ENCODE measurements at places on chromosomes 3 and 15.
A peak's percentile ranks its signal among the peaks of the same experiment; 100 is the strongest.

GRCh38 chr15:63180746-63181145 lies 8.7 kb upstream of the RAB8B start:
- no peak for DNase-seq

DNA sequence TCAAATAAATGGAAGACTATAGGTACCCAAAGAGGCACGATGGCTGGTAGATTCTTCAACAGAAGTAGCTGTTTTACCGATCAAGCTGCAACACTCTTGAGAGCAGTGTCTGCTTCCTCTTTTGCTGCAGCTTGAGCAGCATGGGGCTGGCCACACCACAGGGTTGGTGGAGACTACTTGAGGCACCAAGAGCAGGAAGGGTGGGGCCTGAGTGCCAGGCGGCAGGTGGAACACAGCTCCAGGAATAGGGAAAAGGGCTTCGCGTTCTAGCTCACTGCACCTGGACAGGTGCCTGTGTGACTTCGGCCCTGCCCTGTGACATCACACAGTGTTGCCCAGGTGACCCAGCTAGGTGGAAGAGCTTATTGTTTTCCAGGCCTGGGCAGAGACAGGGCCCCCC lies at the start of gene CCDC33:
CCDC33 (plus strand) TSS at position 365 of the 400 bp plus-strand sequence. CDS start 394 bp downstream, outside the sequence.
- no peak for DNase-seq

- DNase-seq, result no peak
Measured at GRCh38 chr3:123202451-123202850, 708 bp downstream of the SEC22A start.

- DNase-seq, result no peak
Measured at GRCh38 chr3:161568671-161569070, 72.1 kb downstream of the OTOL1 start.

DNA sequence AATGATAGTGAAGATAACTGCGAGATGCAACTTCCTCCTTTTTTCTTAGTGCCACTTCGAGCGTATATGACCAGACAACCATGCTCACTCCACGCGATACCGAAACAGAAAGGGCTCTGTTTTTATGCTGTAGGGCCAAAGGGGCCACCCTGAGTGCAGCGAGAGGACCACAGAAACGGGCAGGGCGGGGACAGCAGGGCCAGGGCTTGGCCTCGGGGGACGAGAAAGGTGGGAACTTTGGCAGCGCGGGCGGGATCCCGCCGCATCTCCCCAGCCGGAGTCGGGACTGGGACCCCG lies 483 bp downstream of the VPS13C start:
- no peak for DNase-seq

DNA sequence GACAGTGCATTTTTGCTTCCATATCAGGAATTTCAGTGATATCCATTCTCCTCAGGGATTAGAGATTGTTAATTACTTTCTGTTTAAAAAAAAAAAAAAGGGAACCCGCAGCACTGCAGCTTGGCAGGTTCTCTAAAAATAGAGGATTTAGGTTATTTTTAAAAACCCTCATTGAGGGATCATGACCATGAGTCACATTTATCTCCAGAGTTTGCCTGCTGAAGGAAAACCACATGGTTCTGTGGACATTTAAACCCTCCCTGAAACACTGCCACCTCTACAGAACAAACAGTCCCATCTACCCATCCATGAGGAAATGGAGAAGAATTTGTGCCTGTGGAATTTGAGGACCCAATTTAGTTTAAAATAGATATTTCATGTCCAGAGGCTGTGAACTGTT lies 66.2 kb upstream of the UBE2E1 start:
- no peak for DNase-seq

GRCh38 chr15:27585041-27585640 lies 514.0 kb downstream of the OCA2 start:
- DNase-seq, result no peak

DNA sequence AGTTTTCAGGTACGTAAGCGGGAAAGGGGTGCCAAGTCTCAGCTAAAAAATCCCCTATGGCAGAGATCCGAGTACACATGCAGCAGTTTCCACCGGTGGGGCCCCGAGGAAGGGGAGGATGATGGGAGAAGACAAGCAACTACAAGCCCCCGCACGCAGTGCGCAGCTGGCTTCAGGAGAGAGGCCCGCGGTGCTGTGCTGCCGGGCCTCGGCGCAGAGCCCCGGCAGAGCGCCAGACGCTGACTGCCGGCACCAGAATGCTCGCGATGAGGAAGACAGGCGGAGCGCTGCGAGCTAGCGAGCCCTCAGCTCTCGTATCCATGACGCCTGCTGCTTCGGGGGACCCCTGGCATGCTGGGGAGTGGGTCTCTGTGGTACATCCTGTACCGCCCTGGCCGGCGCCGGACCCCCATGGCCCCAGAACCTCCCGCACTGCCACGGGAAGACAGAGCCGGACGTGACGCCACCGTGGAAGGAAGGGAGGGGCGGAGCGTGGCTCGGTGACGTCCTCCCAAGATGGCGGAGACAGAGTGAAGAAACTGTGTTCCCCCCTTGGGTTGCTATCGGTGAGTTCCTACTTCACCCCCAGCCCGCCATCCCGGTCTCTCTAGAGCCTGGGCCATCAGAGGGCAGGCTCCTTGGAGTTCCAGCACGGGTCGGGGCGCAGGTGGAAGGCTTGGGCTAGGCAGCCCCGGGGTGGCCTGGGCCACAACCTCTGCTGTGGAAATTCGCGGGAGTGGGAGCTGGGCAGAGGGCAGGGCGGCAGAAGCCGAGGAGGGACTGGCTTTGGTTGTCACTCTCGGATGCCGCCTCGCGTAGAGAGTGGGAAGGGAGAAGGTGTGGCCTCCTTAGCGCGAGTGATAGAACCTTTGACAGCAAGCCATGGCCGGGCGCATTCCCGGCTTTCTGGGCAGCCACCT lies at the start of gene MYNN:
MYNN (plus strand) TSS at position 500 of the 920 bp plus-strand sequence. CDS start 900 bp downstream, outside the sequence.
- peak; percentile 81 for DNase-seq

DNA sequence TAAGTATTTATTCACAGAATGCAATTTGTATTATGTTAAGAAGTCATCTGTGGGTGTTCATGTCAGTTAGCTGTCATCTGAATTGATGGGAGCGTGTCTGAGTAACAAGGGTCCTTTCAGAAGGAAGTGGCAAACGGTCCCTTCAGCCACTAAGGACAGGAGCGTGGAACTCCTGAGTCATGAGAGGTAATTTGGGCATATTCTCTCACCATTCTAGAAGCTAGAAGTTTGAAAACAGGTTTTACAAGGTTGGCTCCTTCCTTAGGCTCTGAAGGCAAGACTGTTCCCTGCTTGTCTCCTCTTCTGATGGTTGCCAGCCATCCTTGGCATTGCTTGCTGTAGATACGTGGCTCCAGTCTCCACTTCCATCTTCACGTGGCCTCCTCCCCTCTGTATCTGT lies 19.7 kb downstream of the ABHD2 start:
- DNase-seq, result no peak

GRCh38 chr15:77107531-77108355 lies 36.8 kb upstream of the TSPAN3 start:
- no peak for DNase-seq

GRCh38 chr3:119211193-119211592 lies 29.5 kb downstream of the B4GALT4 start:
- no peak for DNase-seq

GRCh38 chr3:156445117-156446090 lies 109.5 kb downstream of the SSR3 start:
- DNase-seq, result no peak

DNA sequence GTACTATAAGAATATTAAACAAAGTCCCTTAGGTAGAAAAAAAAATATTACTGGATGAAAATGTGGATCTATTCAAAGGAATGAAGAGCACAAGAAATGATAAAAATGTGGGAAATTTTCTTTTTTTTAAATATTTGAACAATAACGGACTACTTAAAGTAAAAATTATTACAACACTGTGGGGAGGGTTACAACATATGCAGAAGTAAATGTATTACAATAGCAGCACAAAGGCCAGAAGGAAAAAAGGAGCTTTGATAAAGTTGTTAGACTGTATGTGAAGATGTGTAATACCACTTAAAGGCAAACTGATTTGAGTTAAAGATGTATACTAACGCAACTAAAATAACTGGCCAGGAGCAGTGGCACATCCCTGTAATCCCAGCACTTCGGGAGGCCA lies 427.1 kb downstream of the SHQ1 start:
- DNase-seq, result no peak

GRCh38 chr3:115146032-115146417 lies 1.1 kb downstream of the ZBTB20 start:
- DNase-seq, result peak; percentile 45

- no peak for DNase-seq
Measured at GRCh38 chr3:172138193-172138537, 98.8 kb downstream of the FNDC3B start.

DNA sequence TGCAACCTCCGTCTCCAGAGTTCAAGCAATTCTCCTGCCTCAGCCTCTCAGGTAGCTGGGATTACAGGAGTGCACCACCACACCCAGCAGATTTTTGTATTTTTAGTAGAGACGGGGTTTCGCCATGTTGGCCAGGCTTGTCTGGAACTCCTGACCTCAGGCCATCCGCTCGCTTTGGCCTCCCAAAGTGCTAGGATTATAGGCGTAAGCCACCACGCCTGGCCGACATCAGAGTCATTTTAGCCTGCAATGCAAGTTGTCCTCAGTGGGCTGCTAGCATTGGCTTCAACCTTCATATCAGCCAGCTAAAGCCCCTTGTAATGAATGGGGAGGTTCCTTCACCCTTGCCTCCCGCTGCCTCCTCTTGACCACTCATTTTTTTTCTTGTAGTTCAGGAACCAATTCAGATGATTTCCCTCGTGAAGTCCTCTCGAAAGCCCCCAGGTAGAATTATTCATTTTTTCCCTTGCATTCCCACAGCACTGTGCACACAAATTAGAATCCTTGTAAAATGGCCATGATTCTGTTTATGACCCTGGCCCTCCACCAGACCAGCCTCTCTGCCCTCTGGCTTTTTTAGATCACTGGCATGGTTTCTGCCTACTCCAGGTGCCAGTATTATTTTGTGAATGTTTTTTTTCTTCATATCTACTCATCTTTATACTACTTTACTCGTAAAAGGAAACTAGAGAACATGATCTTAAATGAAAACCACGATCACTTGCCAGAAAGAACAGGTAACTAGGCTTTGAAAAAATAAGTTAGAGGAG lies 29.1 kb downstream of the FLNB start:
- DNase-seq, result no peak

Data from kidney capillary endothelial cell (primary cell).